Esophagus muscularis mucosa (tissue), 4 donors: ENCODE measurements at places on chromosomes 11 and 22. TPM values are rescaled to one million over a fixed set of nuclear protein-coding genes. Genes with fewer than 3 reads are reported as not detected.

DNA sequence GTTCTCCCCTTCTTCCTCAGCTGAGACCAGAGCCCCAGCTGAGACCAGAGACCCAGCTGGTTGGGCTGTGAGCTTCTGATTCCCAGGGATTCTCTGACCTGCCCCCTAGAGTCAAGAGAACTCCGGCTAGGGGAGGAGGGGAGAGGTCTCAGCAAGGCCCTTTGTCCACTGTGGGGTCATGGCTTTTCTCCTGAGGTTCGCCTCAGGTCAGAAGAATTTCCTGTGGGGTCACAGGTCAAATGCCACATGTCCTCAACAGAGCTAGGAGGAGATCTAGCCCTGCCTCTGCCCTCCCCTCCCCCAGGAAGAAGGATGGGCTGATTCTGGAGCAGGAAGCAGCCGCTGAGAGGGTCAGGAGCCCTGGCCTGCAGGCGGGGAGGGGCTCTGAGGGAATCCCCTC lies 23.7 kb downstream of the HTR3A start:
- no peaks in the 10 kb centered on the region for H3K27me3 ChIP-seq
- no peak overlapping the region for H3K4me3 ChIP-seq
- H3K4me1 ChIP-seq: peaks cover 7% of the 10 kb centered on the region
- no peak for DNase-seq

GRCh38 chr22:26551568-26551967 lies 38.4 kb downstream of the TPST2 start:
- H3K27ac ChIP-seq: no peak overlapping the region
- H3K27me3 ChIP-seq: no peaks in the 10 kb centered on the region
- H3K4me1 ChIP-seq: peaks cover 34% of the 10 kb centered on the region
- H3K4me3 ChIP-seq: no peak overlapping the region

DNA sequence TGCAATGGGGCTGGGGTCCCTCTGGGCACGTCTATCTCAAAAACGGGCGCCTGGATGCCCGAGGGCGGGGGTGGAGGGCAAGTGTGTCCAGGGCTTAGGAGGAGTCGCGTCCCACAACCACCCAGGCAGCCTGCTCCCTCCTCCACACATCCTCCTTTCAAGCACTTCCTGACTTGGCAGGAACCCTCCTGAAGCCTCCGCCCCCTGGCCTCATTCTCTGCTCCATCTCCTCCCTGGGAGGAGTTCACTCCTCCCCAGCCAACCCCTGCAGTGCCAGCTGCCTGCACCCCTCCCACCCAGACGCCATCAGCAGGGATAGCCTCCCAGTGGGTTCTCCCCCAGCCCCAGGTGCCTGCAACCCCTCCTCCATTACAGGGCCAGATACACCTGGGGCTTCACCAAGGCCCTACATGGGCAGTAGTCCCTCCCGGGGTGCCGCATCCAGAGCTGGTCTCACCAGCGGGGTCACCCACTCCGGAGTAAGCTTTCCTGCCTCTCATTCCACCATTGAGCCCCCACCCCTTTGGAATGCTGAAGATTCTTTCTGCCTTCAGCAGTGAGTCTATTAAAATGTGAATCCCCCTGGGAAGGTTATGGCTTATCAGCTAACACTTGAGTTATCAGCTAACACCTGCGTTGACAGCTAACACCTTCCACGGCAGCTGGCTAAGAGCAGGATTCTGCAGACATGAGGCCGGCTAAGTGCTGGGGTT lies 24.4 kb downstream of the RTN4R start:
- H3K27ac ChIP-seq: no peak overlapping the region
- H3K4me1 ChIP-seq: peaks cover 40% of the 10 kb centered on the region
- no peaks in the 10 kb centered on the region for H3K27me3 ChIP-seq
- no peak for DNase-seq

- no peaks in the 10 kb centered on the region for H3K36me3 ChIP-seq
- no peaks in the 10 kb centered on the region for H3K27me3 ChIP-seq
- H3K4me3 ChIP-seq: no peak overlapping the region
These were observed 30.6 kb downstream of the TECTA start for GRCh38 chr11:121131656-121132055.

DNA sequence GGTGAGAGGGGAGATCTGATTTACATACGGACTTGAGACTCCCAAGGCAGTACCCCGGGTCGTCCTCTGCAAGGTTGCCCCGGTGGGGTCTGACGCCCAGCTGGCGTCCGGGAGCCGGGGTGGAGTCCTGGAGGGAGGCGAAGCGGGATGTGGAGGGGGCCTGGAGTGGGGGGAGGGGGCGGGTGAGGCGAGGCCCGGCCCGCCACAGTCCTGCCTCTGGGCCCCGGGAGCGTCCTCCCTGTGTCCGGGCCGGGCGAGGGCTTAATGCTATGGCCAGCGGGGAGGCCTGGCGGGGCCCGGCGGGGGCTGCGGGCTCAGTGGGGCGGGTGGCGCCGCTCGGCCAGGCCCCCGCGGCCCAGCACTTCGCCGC lies 2.4 kb upstream of the MYBPC3 start:
- H3K4me3 ChIP-seq: peak overlapping the region; percentile 59
- peaks cover 7% of the 10 kb centered on the region for H3K4me1 ChIP-seq
- H3K36me3 ChIP-seq: no peaks in the 10 kb centered on the region

DNA sequence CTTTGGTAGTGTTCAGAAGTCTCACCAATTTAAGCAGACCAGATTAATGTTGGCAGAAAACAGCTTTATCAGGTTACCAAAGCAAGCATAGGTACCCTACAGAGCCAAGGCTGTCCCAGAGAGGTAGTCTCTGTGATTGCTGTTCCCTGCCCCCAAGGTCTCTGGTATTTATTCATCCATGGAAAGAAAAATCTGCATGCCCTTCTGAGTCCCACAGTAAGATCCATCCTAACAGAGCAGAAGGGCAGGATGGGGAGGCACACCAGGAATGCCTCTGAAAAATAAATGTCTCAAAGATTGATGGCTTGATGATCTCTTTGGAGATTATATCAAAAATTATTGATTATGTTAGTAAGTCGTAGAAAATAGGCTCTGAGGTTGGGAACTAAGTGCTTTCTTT lies 122.8 kb downstream of the FAT3 start:
- DNase-seq: no peak
- no peaks in the 10 kb centered on the region for H3K4me1 ChIP-seq
- H3K27me3 ChIP-seq: no peaks in the 10 kb centered on the region
- no peak overlapping the region for H3K4me3 ChIP-seq
- no peaks in the 10 kb centered on the region for H3K36me3 ChIP-seq
- H3K27ac ChIP-seq: no peak overlapping the region

- H3K27ac ChIP-seq: no peak overlapping the region
- no peaks in the 10 kb centered on the region for H3K36me3 ChIP-seq
- H3K27me3 ChIP-seq: no peaks in the 10 kb centered on the region
- no peaks in the 10 kb centered on the region for H3K4me1 ChIP-seq
- no peak overlapping the region for H3K4me3 ChIP-seq
- no peak for DNase-seq
These were observed 12.2 kb upstream of the MMP12 start for GRCh38 chr11:102886999-102887398.

GRCh38 chr11:106101819-106102218 lies 24.4 kb downstream of the AASDHPPT start:
- DNase-seq: no peak
- peaks cover 13% of the 10 kb centered on the region for H3K36me3 ChIP-seq
- H3K4me3 ChIP-seq: no peak overlapping the region
- H3K27ac ChIP-seq: no peak overlapping the region
- no peaks in the 10 kb centered on the region for H3K27me3 ChIP-seq
- no peaks in the 10 kb centered on the region for H3K4me1 ChIP-seq

DKK3 gene
- 94.3 TPM for total RNA-seq

PRAME gene
- not detected for total RNA-seq

DNA sequence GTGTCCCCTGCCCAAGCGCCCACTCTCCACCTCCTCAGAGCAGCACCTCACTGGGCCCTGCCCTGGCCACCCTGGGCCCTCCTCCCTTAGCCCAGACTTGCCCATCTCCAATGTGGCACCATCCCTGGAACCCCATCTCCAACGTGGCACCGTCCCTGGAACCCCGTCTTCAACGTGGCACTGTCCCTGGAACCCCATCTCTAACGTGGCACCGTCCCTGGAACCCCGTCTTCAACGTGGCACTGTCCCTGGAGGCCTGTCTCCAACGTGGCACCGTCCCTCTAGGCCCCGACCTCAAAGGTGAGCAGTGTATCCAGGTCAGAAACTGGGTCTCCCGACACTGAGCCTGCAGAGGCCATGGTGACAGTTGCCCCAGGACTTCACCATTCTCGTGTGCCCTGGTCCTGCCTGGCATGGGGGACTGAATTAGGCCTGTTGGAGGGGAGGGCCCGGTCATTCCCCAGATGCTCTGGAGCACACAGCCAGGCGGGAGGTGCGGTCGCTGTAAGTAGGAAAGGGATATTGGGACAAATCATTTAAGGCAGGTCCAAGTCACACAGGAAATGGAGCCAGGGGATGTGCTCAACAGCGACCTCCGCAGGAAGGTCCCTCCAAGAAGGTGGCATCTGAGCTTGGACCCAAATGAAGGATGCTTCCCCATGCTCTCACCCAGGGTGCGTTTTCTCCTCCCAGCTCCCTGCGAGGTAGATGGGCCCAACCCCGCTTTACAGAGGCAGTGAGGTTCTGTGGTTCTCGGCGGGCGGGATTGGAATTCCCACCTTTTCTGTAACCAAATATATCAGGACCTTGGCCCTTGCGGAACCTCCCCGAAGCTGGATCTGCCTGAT lies 2.4 kb upstream of the CTSD start:
- H3K27ac ChIP-seq: no peak overlapping the region
- H3K4me1 ChIP-seq: peaks cover 32% of the 10 kb centered on the region
- no peaks in the 10 kb centered on the region for H3K27me3 ChIP-seq
- H3K4me3 ChIP-seq: no peak overlapping the region

DNA sequence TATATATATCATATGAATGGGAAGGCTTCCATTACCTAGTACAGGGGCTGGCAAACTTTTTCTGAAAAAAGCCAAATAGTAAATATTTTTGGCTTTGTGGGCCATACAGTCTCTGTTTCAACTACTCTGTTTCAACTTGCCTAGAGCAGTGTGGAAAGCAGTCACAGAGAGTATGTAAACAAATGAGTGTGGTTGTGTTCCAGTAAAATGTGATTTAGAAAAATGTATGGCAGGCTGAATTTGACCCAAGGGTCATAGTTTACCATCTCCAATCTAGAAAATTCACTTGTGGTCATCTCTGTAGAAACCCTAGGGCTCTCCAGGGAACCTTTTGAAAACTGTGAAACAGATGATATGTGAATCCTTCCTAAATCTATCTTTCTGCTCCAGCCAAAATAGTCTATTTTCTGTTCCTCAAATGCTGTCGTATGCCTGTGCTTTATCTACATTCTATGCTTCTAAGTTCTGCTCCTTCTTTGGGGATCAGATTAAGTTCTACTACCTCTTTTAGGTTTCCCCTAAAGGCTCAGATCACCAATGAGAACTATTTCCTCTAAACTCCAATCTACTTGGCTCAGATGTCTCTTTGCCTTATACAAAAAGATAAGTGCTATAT lies 356.2 kb downstream of the METTL15 start:
- H3K4me1 ChIP-seq: no peaks in the 10 kb centered on the region
- no peaks in the 10 kb centered on the region for H3K27me3 ChIP-seq
- H3K4me3 ChIP-seq: no peak overlapping the region
- DNase-seq: no peak
- no peaks in the 10 kb centered on the region for H3K36me3 ChIP-seq

SLC25A18 gene
- total RNA-seq: 2.8 TPM

TMX2 gene
- 46.5 TPM for total RNA-seq
